ENCODE measurements at places on chromosomes 1 and 21.

DNA sequence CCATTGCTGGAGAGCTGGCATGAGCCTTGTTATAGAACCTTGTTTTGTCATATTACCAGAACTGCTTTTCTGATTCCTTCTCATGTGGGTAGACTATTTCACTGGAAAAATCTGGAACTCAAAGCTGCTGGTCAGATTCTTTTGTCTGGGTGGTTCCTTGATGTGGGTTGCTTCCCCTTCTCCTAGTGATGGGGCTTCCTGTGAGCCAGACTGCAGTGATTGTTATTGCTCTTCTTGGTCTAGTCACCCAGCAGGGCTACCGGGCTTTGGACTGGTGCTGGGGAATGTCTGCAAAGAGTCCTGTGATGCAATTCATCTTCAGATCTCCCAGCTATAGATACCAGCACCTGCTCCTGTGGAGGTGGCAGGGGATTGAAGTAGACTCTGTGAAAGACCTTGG is 59.4 kb downstream of the GPR137B start:
- DNase-seq = no peak

GRCh38 chr1:93758842-93759515 is 77.3 kb upstream of the BCAR3 start:
- no peak for DNase-seq

DNA sequence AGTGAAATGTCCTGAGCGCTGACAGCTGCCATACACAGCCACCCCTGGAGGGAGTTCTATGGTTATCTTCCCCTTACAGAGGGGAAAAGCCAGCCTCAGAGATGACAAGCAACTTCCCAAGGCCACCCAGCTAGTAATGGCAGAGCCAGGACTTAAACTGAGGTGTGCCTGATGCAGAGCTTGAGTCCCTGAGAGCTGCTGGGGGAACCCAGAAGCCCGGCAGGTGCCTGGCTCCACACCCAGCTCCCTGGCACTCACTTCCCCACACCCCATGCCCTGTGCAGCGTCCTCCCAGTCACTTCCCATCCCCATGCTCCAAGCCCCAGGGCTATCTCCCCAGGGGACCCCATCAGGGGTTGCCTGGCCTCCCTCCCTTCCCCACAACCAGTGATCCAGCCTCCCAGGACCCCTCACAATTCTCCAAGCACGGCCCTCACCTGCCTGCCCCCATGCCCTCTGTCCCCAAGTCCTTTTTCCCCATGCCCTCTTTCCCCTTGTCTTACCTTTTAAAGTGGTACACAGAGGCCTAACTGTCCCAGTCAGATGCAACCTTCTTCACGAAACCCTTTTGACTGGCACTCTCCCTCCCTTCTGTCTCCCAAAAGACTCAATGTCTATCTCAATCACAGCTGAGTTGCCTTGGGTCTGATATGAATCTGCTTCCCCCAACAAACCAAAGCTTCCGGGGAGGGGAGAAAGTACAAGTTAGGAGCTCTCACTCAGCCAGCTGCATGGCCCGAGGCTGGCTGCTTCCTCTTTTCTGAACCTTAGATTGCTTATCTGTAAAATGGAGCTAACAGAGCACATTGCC is 39.8 kb upstream of the LRP8 start:
- no peak for DNase-seq

GRCh38 chr1:211830055-211830327 is 572 bp downstream of the LPGAT1 start:
- no peak for DNase-seq

DNA sequence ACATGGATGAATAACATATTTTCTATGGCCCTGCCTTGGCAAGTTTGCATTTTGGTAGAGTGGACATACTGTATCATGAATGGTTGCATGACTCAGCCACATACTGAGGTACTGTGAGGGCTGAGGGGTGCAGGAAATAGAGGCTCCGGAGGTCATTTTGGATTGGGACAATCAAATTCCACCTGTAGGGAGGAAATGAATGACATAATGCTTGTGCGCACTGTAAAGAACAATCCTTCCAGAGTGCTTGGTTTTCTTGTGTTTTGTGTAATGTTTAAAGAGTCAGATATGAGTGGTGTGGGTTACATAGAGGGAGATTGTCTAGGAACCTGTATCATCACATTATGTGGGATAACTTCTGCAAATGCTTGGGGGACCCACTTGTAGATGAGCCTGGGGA is 329.9 kb upstream of the PROX1 start:
- DNase-seq = no peak

GRCh38 chr1:60753036-60753900 is 329.1 kb upstream of the NFIA start:
- DNase-seq = no peak

- no peak for DNase-seq
Observed at GRCh38 chr1:21511579-21512522, 2.6 kb downstream of the ALPL start.

DNA sequence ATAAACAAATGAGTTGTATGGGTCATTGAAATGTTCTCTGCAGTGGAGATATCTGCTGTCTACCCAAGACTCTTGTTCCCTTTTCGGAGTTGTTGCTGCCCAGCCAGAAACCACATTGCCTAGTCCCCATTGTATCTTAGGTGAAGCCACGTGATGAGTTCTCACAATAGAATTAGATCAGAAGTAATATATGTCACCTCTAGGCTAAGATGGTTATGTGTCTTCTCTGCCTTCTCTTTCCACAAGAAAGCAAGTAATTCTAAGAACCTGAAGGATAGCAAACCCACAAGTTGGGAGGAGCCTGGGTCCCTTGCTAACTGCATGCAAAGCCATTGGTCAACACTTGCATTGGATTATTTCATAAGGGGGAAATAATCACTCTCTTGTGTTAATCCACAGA is 76.6 kb downstream of the ADCY10 start:
- no peak for DNase-seq

- no peak for DNase-seq
Observed at GRCh38 chr1:233598891-233599541, 14.9 kb upstream of the KCNK1 start.

DNA sequence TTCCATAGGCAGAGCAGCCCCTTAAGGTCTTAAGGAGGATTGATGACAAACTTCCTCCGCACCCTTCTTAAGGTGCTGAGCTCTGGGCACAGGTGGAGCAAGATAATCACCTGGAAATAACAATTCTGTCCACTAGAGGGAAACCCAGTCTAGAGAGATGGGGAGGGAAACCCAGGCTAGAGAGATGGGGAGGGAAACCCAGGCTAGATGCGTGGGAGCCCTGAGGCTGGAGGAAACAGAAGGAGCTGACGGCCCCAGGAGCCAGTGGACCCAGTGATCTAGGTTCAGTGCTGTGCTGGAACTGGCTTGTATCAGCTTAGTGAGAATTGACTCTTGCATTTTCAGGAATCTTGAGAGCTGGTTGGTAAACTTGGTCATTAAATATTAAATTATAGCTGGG is 17.8 kb upstream of the MYCL start:
- DNase-seq = peak; percentile 41

- no peak for DNase-seq
Observed at GRCh38 chr1:10594595-10595223, 120.0 kb downstream of the PEX14 start.

DNA sequence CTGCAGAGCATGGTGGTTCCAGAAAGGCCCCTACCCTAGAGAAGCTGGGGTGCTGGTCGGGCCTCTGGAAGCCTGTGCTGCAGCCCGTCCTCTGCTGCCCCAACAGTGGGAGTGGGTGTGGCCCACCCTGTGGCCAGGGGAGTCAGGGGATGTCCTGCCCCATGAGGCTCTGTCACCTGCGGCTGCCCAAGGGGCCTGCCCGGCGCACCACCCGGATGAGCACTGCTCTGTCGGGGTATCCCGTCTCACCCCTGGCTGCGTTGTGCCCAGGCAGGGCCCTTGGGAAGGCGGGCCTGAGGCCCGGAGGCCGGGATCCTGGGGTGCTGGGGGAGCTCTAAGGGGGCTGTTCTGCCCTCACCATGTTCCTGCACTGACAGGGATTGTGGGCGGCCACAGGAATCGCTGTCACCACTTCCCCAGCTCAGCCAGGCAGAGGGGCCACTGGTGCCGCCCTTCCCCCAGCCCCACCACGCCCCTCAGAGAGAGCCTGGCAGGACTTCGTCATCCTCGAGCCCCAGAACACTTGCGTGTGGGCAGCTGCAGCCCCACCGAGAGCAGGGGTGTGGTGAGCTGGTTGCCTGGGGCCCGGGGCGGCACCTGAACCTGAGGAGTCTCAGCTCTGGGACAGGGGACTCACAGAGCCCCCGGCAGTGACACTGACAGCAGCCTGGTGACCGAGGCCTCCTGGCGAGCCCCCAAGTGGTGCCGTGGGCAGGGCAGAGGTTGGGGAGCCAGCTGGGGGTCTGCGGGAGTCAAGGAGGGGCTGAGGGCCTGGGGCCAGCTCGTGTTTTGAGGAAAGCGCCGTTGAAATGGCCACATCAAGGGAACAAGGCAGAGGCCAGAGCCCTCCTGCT is 20.2 kb downstream of the PANK4 start:
- DNase-seq = no peak

DNA sequence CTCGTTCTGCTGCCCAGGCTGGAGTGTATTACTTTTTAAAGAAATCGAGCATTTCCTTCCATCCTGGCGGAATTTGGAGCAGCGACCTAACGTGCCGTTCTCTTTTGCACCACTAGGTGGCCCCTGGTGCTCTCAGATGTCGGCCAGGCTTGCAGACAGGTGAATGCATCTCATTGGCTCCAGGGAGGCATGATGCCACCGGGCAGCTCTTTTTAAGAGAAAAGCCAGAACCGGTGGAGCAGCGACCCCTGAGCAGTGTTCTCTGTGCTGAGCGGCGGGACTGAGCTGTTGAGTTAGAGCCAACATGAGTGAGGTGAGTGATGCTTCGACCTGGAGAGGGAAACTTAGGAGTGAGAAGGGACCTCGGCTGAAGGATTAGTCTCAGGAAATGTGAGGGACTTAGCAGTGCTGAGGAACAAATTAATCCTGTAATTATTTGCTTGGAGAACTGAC is at the start of gene PCP4:
PCP4 (plus strand) TSS at position 241 of the 453 bp plus-strand sequence; CDS start at position 305, 64 bp downstream.
- peak; percentile 66 for DNase-seq

DNA sequence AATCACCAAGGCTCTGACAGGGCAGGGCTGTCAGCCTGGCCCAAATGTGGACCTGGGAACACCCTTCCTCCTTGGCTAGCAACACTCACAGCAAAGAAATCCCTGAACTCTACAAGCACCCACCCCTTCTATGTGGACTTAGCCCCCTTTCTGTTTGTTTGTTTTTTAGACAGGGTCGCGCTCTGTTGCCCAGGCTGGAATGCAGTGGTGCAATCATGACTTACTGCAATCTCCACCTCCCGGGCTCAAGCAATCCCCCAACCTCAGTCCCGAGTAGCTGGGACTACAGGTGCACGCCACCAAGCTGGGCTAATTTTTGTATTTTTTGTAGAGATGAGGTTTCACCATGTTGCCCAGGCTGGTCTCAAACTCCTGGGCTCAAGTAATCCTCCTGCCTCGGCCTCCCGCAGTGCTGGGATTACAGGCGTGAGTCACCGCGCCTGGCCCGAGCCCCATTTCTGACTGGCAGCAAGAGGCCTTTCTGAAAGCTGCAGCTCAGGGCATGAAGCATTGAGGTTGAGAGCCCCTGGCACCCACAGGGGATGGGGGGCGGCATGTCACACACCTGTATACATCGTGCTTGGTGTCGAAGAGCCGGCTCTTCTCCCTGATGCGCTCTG is 16.2 kb downstream of the RIPK4 start:
- no peak for DNase-seq

GRCh38 chr1:220681220-220681880 is 8.8 kb upstream of the C1orf115 start:
- no peak for DNase-seq

- DNase-seq = no peak
Observed at GRCh38 chr1:208985231-208985630, 598.3 kb upstream of the CAMK1G start.

DNA sequence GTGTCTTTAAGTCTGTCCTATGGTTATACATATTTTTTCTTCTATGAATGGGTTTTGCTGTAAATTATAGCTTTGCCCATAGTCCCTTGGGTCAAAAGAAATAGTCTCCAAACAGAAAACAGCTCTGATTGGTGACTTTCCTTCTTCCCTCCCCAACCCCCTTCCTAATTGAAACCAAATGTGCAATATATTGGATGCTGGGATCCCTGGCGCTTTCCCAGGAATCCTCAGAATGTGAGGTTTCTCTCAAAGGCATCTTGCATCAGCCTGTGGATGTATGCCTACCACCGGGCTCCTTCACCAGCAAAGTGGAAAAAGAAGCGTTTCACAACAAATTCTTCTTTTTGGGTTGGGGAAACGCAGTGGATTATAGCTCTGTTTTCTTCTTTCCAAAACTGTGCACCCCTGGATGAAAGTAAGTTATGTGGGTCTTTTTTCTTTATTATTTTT is at the start of gene DDR2:
DDR2 (plus strand) TSS at position 248 of the 450 bp plus-strand sequence. CDS start 86,600 bp downstream, outside the sequence.
- no peak for DNase-seq

- no peak for DNase-seq
Observed at GRCh38 chr1:203149188-203149840, 21.8 kb downstream of the ADORA1 start.

- DNase-seq = no peak
Observed at GRCh38 chr1:14015917-14016316, 315.9 kb downstream of the PRDM2 start.

GRCh38 chr1:156489166-156489934 is 11.2 kb downstream of the MEF2D start:
- DNase-seq = peak; percentile 17

- DNase-seq = no peak
Observed at GRCh38 chr1:30505853-30506252, 217.5 kb downstream of the MATN1 start.

GRCh38 chr1:86887479-86888162 is 26.3 kb downstream of the SELENOF start:
- no peak for DNase-seq

DNA sequence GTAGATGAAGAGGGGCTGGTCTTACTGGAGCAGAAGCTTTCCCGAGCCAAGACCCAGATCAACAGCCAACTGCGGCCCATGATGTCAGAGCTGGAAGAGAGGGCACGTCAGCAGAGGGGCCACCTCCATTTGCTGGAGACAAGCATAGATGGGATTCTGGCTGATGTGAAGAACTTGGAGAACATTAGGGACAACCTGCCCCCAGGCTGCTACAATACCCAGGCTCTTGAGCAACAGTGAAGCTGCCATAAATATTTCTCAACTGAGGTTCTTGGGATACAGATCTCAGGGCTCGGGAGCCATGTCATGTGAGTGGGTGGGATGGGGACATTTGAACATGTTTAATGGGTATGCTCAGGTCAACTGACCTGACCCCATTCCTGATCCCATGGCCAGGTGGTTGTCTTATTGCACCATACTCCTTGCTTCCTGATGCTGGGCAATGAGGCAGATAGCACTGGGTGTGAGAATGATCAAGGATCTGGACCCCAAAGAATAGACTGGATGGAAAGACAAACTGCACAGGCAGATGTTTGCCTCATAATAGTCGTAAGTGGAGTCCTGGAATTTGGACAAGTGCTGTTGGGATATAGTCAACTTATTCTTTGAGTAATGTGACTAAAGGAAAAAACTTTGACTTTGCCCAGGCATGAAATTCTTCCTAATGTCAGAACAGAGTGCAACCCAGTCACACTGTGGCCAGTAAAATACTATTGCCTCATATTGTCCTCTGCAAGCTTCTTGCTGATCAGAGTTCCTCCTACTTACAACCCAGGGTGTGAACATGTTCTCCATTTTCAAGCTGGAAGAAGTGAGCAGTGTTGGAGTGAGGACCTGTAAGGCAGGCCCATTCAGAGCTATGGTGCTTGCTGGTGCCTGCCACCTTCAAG is 57.3 kb downstream of the LAMC2 start:
- DNase-seq = no peak

- DNase-seq = no peak
Observed at GRCh38 chr1:186864296-186864695, 35.5 kb downstream of the PLA2G4A start.

Data from NCI-H1417 treated with DMSO at 0.1 percent for 48 hours (cell line).